Daoy (cell line): ENCODE measurements at places on chromosomes 12 and 14. TPM values are rescaled to one million over a fixed set of nuclear protein-coding genes. Genes with fewer than 3 reads are reported as not detected.

GRCh38 chr12:47302111-47302671 is 222.4 kb upstream of the AMIGO2 start:
- no peak for DNase-seq

- no peak for DNase-seq
These were observed 138.2 kb downstream of the SRGAP1 start for GRCh38 chr12:63982604-63983295.

DNA sequence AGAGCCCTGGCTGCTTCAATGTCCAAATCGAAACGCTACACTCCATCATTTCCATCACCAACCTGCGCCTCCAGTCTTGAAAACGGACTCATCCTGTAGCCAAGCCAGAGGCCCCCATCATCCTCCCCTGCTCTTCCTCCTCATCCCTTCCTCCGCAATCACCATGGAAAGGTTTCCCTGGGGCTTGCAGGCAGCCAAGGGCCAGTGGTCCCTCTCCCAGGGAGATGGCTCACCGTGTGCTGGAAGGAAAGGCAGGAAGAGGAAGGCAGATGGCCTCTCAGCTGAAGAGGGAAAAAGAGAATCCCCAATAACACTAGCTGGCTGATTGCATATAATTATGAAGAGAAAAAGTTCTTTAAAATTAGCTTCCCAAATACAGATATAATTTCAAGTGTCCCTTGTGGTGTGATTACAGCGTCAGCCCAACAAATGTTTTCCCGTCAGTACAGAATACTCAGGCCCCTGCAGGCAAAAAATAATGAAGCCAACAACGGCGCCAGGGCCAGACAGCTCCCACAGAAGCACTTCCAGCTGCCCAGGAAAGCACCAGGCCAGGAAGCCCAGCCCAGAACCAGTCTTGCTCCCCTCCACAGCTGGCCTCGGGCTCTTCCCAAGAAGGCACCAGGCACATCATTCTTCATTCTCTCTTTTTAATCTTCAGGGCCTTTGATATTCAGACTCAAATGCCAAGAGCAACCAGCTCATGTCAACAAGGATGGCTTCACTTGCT is 24.7 kb downstream of the ITPK1 start:
- no peak for DNase-seq

- no peak for DNase-seq
These were observed 415.5 kb upstream of the SOX5 start for GRCh38 chr12:24364921-24365320.

GRCh38 chr14:85319998-85320630 is 209.8 kb upstream of the FLRT2 start:
- DNase-seq: no peak

DNA sequence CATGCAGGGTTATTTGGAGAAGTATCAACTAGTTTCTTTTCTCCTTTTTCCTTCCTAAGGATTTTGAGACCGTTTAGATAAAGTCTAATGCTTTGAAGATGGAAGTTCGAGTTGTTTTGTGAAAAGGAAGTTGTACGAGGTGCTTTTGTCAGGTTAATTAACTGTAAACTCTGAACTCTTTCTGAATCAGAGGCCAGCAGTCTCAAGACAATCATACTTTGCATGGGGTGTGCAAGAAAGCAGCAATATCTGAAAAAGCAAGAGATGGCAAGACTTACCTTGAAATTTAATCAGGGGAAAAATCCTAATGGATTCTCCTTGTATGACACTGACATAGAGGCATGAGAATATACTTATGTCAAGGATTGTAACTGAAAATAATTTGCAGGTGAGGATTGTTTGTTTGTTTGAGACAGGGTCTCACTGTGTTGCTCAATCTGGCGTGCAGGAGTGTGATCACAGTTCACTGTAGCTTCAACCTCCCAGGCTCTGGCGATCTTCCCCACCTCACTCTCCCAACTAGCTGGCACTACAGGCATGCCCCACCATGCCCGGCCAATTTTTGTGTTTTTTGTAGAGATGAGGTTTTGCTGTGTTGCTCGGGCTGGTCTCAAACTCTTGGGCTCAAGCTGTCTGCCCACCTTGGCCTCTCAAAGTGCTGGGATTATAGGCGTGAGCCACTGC is 170.2 kb upstream of the HMGA2 start:
- DNase-seq: peak; percentile 56

- peak; percentile 51 for DNase-seq
These were observed 2.4 kb upstream of the NUMB start for GRCh38 chr14:73460691-73461127.

DNA sequence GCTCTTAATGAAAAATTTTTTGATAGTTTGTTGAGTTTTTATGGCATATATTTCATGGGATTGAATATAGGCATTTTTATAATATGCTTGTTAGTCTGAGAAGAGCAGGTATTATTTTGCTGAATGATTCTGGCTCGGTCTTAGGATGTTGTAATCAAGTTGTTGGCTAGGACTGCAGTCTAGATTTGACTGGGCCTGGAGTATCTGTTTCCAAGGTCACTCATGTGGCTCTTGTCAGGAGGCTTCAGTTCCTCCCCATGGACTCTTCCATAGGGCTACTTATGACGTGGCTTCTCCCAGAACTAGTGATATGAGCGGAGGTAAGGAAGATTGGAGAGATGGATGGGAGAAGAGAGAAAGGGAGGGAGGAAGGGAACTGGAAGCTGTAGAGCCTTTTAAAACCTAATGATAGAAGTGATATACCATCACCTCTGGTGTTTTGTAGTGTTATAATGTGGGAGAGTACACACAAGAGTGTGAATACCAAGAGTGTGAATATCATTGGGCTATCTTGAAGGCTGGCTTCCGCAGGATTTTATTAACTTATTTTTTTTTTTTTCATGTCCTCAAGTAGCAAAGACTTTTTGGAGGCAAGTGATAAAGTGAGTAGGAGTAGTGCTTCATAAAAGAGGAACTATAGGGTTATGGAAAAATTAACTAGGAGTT is 4.4 kb downstream of the MNAT1 start:
- DNase-seq: no peak

DNA sequence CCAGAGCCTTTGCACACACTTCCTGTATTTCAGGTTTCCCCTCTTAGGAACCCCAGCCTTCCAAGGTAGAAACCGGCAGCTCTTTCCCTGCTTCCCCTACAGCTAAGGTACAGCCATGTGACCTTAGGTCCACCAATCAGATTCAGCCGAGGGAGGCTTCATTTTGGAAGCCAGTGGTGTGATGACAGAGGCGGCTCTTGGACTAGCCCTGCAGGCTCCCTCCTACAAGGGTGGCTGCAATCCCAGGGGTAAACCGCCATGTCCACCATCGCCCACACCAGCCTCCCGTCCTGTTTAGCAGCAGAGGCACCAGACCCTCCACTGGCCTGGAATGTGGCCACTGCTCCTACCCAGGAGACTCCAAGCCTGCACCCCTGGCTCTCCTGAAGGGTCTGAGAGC is 65.6 kb downstream of the SERPINA3 start:
- no peak for DNase-seq

DNA sequence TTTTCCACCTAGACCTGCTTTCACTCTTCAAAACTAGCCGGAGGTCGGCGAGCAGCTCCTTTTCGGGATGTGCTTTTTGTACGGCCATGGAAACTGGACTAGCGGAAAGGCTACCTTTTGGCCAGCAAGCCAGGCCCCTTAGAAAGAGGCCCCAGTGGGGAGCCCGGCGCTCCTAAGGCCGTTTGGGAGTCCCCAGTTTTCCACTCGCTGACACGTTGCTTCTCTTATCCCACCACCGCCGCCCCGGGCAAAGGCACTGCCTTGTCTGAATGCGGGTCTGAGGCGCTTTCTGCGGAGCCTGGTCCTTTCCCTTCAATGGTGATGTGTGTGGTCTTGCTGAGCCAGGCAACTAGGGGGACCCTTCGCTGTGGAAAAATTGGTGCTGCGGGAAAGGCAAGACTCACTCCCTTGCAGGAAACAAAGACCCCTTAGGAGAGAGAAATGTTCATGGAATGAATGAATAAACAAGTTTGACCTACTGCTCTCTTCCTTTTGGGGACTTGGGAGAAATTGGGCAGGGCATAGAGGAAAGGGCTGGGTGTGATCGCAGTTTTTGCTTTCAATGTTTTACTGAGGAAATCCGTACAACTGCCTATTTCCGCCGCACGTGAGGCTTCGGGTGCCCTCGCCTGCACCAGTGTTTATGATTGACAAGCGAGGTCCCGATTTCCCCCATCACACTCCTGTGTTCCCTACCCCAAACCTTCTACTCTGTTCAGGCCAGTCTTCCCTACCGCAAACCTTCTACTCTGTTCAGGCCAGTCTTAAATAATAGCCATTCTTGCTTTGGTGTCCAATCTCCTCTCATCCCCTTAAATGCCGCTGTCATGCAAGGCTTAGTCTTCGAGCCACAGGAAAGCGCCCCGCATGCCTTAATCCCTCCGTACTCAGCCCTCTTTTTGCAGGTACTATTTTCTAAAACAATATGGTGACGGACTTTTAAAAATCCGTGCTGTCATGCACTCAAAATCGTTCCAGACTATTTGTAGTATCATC is 1.0 kb upstream of the SLC38A2 start:
- peak; percentile 71 for DNase-seq

DNA sequence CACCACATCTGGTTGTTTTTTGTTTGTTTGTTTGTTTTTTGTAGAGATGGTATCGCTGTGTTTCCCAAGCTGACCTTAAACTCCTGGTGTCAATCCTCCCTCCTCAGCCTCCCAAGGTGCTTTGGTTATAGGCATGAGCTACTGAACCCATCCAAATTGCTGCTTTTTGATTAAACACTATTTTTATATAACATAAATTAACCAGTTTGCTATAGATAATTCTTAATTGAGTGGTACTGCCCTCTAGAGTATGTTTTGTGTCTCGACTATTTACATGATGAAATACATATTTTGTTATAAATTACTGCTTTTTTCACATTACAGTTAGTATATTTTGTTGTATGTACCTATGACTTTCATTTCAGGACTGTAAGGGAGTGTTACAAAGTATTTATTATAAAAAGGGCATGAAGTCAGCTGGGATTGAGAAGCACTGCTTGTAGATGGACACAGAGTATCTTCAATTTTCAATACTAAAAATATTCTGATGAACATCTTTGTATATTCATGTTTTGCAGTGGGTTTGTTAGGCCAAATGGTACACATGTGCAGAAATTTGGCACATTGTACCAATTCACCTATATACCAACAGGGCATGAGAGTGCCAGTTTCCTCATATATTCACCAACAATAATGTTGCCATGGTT is 14.9 kb upstream of the SCAF11 start:
- no peak for DNase-seq

- DNase-seq: no peak
These were observed 70.1 kb upstream of the GPATCH2L start for GRCh38 chr14:76081642-76082041.

DNA sequence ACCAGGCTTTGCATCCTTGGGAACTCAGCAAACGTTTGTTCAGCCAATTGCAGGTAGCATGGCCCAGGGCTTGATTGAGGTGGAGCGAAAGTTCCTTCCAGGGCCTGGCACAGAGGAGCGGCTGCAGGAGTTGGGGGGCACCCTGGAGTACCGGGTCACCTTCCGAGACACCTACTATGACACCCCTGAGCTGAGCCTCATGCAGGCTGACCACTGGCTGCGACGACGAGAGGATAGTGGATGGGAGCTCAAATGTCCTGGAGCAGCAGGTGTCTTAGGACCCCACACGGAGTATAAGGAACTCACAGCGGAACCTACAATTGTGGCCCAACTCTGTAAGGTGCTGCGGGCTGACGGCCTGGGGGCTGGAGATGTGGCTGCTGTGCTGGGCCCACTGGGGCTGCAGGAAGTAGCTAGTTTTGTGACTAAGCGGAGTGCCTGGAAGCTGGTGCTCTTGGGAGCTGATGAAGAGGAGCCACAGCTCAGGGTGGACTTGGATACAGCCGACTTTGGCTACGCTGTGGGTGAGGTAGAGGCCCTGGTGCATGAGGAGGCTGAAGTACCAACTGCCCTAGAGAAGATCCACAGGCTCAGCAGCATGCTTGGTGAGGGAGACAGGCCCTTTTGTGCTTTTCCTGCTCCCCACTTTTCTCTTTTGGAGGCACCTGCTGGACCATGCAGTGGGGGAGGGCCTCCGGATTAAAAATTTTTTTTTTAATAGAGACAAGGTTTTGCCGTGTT is 799 bp downstream of the THTPA start:
- DNase-seq: no peak

- no peak for DNase-seq
These were observed 80.3 kb downstream of the PPM1A start for GRCh38 chr14:60329274-60329673.

DNA sequence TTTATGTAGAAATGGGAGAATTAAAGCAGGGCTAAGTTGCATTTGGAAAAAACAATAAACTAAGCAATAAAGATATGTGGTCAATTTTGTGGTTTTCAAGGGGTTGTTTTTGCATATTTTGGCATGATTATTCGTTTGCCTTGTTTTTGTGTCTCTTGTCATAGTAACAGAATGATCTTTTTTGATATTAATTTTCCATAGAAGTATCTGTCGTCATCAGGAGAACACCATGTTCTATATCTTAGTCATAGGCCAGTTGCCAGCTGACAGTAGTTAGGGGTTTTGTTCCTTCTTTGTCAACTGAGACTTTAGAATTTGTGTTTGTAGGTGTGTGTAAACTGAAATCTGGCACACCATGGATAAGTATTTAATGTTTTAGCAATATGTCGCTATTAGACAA is 1354.8 kb downstream of the LRFN5 start:
- DNase-seq: no peak

GRCh38 chr12:94185801-94186200 is 37.4 kb downstream of the PLXNC1 start:
- no peak for DNase-seq

DNA sequence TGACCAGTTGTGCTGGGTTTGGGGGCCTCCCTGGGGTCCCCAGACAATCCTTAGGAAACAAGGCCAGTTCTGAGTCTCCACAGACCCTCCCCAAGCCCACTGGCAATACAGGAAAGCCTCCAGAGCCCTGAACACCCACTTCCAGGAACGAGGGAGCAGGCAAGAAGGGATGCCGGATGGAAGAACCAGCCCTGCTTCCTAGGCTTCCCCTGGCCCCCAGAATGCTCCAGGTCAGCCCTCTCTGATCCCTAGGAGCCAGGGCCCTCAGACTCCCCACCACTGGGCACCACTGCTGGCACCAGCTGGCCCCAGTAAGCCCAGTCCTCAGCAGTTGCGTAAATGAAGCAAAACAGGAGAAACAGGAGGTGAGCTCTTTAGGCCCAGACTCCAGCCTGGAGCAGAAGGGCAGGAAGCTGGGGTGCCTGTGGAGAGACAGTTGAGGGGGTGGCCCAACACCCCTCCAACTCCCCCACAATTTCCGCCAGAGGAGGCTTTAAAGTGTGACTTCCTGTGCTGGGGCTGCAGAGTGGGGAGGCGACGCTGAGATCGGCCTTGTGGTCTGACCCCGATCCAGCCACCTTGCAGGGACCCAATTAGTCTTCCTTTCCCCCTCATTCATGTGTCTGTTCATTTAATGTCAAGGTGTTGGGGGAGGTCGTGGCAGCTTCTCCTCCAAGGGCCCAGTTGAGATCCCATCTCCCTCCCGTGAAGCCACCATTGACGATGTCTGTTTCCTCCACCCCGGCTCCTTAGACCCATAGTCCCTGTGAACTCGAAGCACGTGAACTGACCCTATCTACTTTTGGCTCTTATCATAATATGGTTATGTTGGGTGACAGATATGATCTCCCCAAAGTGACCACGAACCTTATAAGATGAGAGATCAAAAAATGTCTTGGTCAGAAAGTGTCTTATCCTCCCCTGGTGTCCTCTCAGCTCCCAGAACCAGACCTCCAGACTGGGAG is 4.7 kb downstream of the TNFRSF1A start:
- DNase-seq: peak; percentile 46

GPRC5D gene
- not detected in 2 replicates for total RNA-seq

GLT8D2 gene
- total RNA-seq: 4.0 and 6.6 TPM in 2 replicates

ABCC9 gene
- total RNA-seq: 0.03 and 0.06 TPM in 2 replicates

ANG gene
- 1.3 and 2.4 TPM in 2 replicates for total RNA-seq

ADAMTS20 gene
- total RNA-seq: 0.51 TPM in 1 of 2 replicates, not detected in the other

PRKD1 gene
- 2.9 and 3.3 TPM in 2 replicates for total RNA-seq

AKAP5 gene
- total RNA-seq: 1.6 and 2.9 TPM in 2 replicates

KRT77 gene
- total RNA-seq: not detected in 2 replicates
